ENCODE measurements at places on chromosomes 1 and 21.

GRCh38 chr1:99456536-99456935 is 189.4 kb upstream of the PALMD start:
- DNase-seq = peak; percentile 40

GRCh38 chr1:229283183-229283611 is 12.3 kb downstream of the RAB4A start:
- no peak for DNase-seq

- no peak for DNase-seq
Observed at GRCh38 chr1:32919811-32920733, 18.9 kb upstream of the TMEM54 start.

- no peak for DNase-seq
Observed at GRCh38 chr1:59258412-59259032, 38.4 kb upstream of the FGGY start.

DNA sequence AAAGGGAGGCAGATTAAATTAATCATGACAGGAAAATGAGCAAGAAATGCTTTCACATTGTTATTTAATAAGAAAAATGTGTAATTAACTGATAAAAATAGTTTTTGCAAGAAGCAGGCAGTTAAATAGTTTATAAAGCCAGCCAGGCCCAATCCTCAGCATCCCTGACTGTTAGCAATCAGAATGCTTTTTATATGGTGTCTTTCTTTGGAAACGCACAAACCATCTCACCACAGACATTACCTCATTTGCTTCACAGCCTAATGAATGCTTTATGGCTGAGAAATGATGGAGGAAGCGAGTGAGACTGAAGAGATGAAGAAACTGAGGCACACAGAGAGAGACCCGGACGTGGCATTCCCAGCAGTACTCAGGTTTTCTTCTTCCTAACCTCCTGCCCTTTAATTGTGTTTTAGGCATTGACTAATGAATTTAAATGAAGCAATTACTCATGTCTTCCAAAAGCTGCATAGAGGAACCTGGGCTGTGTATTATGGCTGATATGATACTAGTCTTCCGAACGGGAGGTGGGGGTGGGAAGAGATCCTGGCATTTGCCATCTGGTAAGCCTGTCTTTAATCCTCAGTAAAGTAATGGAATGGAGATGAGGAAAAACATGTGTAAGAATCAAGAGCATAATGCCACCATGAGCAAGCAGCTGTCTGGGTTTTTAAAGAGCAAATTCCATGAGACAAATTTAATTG is 116.1 kb upstream of the LMO4 start:
- no peak for DNase-seq

DNA sequence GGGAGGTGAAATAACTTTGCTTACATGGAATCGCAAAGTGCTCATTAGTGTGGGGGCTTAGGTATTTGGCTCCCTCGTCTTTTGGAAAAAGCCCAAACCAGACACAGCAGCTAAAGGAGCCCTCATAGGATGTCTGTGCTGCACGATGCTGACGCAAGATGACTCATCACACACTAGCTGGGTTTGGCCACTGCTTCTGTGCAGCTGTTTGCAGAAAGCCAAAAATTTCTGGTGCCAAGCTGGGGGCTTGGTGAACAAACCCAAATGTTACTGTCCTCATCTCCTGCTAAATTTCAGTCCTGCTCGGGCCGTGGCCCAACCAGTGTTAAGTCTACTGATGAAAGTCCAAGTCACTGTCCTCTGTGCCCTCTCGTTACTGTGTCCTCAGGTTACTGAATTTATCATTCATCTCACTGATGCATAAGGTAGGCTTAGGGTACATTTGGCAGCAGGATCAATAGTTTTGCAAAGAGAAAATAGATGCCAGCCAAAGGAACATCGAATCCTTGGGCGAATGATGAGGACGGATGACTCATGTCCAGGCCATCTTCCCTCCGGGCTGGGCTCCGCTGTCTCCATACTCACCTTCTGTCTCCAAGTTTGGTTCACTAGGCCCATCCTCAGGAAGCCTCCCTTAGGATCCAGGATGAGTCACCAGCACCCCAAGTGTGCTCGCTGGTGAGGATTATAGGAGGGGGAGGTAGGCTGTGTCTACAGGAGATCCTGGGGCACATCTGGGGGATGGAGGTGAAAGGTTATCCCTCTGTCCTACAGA is 177.7 kb downstream of the ADSS2 start:
- peak; percentile 53 for DNase-seq

DNA sequence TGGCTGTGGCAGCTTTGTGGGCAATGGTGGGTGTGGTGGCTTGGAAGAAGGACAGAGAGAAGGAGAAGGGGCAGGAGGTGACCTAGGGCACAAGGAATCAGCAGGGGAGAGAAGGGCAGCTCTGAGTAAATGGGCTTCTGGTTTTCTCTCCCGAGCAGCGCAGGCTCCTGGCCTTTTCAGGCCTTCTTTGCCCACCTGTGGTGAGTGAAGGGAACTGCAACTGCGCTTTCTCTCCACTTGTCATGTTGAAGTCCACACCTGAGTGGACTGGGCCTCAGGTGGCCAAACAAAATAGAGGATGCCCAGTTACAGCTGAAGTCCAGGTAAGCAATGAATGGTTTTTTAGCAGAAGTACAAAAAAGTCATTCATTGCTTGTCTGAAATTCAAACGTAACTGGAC is 29.4 kb upstream of the KCNA10 start:
- no peak for DNase-seq

DNA sequence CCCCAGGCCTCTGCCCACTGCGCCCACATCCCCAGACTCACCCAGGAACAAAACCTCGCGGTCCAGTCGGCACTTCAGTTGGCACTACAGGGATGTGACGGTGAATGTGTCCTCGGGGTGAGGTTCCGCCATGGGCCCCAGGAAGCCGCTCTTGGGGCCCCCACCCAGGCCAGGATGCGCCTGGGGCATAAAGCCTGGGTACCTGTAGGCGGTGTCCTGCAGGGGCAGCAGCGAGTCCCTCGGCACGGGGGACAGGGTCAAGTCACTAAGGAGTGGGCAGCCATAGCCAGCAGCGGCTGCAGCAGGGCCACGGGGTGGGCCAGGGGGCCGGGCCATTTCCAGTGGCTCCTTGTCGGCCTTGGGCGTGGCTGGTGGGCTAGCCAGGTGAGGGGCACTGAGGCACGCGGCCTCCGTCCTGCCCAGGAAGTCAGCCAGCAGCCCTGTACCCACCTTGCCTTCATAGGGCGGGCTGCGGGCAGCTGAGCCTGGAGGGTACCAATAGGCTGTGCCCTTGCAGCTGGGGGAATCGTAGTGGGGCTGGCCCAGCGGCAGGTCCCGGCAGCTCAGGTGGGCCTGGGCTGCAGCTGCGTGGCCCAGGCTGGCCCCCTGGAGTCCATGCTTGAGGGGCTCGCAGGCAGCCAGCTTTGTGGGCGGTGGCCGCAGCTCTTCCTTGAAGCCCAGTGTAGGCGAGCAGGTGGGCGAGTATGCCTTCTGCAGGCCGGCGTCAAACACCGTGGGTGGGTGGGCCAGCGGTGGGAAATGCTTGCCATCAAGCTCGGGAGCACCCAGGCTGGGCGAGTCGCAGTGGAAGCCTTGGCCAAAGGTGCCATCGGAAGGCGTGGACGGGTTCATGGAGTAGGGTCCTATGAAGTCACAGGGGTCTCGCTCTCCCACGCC is 56.5 kb downstream of the AHDC1 start:
- DNase-seq = no peak
